ENCODE measurements at places on chromosomes 2 and 18. TPM values are rescaled to one million over a fixed set of nuclear protein-coding genes. Genes with fewer than 3 reads are reported as not detected.

DNA sequence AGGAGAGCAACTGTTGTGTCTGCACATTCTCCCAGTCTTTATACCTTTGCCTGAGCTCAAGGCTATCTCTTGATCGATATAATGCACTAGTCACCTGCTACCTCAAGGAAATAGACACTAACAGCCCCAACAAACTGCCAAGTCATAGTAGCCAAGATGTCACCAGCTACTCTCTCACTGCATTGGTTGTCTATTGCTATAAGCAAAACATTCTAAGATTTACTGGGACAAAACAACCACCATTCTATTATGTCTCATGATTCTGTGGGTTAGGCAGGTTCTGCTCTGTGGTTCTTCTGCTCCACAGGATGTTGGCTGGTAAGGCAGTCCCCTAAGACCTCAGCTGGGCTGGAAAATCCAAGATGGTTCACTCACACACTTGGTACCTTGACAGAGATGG, 28.5 kb upstream of the MLPH start:
- no peak for DNase-seq

DNA sequence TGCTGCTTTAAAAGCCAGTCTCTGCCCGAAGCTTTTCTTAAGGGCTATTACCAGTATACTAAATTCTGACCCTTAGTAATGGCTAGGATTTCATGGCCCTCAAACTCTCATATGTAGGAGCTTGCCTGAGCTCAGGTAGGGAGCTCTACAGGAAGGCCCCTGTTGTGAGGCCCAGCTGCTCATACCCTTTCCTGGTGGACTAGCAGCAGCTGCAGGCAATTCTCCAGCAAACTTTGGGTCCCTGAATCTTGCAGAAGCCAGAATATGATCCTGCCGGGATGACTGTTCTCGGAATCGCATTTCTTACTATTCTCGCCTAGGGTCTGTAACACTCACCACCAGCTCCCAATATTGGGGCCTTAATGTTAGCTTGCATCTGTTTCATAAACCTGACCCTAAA, 106.4 kb upstream of the SERTAD2 start:
- DNase-seq = no peak

DNA sequence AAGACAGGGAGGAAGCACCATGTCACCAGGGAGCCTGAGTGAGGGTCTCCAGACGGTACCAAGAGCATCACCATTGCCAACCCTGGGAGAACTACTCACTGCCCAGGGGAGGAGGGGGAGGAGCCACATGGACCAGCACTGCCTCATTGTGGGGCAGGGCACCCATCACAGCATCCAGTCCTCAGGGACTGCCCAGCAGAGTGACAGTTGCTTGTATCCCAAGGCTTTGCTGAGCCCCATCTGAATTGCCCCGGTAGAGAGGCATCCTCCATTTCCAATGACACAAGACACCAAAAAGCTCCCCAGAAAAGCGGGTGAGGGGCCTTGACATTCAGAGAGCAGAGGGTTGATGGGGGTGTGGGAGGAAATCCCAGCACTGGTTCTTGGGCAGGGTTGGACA, 6.8 kb upstream of the CIB4 start:
- no peak for DNase-seq

DNA sequence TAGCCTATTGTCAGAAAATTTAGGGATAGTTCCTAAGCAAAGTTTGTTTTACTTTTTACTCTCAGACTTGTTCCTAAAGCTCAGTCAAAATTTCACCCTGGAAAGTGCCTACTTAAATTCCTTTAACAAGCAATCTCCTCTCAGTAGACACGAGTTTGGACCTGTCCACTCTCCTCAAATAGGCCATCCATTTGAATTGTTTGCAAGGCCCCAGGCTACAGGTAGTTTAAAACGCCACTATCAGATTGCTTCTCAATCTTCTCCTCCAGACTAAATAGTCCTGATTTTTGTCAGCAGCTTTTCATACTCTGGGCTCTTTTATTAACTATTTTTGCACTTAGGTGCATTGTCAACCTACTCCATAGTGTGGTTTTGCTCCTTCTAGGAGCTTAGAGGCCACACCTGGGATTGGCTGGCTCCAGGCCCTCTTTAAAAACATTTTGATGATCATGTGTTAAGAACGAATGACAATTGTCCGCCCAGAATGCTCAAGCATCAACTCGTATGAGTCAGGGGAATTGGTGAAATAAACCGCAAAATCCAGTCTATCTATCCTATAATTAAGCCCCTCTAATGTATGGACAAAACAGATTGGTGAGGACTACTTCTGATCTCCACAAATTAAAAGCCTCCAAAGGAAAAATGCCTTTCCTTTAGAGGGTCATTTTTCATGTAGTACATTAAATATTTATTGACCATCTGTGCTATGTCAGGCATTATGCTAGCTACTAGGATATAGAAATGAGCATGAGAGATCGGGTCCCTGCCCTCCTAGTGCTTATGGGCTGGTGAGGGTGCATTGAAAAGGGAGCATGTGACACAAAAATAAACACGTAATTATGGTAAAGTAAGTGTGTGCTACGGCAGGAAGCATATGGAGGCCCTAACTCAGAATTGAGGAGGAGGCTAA, 333.8 kb upstream of the TNP1 start:
- no peak for DNase-seq

DNA sequence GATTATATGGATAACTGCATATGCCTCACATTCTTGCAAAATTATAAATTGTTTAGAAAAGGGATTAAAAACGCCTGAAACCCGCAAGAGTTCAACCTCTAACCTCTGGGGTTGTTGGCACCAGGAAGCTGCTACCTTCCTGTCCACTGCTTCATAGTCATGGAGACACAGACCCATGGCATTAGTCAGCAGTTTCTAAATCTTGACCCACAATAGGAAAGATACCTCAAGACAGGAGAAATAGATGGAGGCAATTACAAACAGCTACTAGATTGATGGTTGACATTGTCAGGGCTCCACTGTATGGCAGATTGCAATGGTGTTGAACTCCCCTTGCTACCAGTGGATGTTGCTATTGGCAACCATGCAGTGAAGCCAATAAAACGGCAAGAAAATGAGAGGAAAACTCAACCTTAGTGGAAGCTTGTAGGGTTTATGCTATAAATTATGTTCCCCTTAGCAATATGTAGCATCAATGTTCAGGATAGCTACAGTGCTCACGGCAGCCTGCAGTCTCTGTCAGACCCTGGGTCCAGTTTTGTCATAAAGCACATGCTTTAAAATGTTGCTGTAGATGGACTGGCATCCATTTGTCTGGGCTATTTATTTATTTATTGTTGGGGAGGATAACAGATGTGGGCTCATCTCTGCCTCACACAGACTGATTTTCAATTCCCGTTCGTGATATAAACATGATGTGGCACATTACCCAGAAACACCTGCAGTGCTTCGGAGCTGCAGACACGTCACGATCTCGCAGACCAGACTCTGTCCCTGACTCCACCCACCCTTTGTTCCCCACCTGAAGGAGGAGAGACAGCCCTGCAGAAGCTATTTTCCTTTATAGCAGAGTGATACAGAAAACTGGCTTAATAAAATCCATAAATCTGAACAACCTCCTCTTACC, 233.4 kb downstream of the AGPS start:
- DNase-seq = peak; percentile 13

The ACVR2A gene
- 7.9 TPM for total RNA-seq

The ANKRD30B gene
- total RNA-seq = 0.33 TPM

DNA sequence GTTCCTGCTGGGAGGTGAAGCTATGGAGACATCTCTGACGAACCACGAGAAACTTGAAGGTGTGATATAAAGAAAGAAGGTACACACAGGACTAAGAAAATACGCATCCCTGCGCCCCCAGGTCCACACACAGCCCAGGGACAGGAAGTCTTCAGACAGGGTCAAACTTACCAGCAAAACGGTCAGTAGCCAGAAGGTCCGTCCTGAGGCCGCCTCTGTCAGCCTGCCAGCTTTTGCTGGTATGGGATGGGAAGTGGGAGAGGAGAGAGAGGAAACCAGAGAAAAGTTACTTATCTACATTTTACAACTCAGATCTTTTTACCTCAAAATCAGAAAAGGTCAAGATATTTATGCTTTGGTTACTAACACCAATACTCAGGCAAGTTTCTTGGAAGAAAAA, 47.2 kb downstream of the HDLBP start:
- no peak for DNase-seq

- DNase-seq = no peak
These were observed 104.7 kb upstream of the MYO3B start for GRCh38 chr2:170073288-170073687.
